Heart right ventricle (tissue), 16 donors: ENCODE measurements at places on chromosomes 6 and 20. TPM values are rescaled to one million over a fixed set of nuclear protein-coding genes. Genes with fewer than 3 reads are reported as not detected.

JPH2 gene
- 209 TPM for total RNA-seq

MPC1 gene
- 579 TPM for total RNA-seq

PI16 gene
- total RNA-seq: 11.1 TPM

CLVS2 gene
- 0.19 TPM for total RNA-seq

ACTR5 gene
- 2.8 TPM for total RNA-seq

SLC26A8 gene
- total RNA-seq: 0.09 TPM

DNA sequence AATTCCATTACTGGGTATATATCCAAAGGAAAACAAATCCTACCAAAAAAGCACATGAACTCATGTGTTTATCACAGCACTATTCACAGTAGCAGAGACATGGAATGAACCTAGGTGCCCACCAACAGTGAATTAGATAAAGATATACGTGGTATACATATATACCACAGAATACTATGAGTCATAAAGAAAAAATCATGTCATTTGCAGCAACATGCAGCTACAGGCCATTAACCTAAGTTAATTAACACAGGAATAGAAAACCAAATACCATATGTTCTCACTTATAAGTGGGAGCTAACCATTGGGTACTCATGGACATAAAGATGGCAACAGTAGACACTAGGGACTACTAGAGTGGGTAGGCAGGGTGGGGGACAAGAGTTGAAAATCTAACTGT is 4.2 kb downstream of the OR2B2 start:
- DNase-seq: no peak

DNA sequence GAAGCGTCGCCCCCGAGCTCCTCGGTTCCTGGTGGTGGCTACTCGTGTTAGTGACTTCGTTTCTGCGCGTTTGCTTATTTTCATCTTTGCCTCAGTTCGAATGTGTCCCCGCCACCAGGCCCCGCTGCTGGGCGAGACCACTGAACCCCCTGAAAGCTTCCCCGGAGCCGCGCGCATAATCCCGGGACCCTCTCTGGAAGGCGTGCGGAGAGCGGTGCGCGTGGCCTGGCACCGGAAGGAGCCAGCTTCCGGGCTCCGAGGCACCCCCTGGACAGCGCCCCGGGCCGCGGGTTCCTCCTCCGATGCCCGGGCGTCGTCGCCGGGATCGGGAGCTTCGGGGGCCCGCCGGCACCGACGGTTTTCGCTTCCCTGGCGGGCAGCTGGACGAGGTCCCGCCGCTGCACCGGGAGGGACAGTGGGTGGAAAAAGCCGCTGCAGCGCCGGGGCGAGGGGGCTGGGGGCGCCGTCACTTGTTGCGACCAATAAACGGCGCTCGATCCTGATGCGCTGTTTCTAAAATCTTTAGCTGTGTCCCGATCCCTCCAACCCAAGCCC is 643 bp upstream of the SLC35D3 start:
- DNase-seq: peak; percentile 14

DNA sequence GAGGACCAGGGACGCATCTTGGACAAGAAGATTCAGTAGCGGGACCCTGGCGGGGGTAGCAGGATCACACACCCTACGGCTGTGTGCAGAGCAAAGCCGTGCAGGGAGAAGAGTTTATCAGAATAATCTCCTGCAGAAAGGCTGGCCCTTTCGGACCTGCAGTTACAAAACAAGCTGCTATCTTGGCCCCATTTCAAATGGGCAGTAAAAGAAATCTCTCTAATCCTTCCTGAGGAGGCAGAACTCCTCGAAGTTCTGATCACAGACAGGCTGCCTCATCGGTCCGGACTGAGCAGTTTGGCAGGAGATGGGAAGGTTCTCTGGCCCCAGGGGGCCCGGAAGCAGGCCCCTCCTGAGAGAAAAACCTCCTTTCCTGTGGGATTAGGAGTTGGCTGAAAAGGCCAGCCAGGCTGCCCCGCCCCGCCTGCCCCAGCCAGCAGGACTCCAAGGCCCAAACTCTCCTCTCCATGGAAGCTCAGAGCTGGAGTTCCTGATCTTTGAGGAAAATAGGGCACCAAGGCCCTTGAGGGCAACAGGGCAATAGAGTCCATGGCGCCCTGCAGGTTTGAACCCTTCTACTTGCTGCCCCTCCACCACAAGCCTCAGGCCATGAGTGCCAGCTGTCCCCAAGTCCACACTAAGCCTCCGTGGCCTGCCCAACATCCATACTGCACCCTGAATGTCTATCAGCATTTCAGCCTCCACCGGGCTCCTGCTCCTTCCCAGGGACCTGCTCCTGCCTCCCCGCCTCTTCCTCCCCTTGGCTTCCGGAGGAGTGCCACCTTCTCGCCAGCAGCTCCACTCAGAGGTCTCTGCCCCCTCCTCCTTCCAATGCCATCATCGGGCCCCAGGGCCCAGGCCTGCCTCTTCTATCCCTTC is 141.3 kb downstream of the PREX1 start:
- peak; percentile 42 for DNase-seq

GRCh38 chr20:40522405-40522804 is 166.6 kb downstream of the MAFB start:
- DNase-seq: no peak

DNA sequence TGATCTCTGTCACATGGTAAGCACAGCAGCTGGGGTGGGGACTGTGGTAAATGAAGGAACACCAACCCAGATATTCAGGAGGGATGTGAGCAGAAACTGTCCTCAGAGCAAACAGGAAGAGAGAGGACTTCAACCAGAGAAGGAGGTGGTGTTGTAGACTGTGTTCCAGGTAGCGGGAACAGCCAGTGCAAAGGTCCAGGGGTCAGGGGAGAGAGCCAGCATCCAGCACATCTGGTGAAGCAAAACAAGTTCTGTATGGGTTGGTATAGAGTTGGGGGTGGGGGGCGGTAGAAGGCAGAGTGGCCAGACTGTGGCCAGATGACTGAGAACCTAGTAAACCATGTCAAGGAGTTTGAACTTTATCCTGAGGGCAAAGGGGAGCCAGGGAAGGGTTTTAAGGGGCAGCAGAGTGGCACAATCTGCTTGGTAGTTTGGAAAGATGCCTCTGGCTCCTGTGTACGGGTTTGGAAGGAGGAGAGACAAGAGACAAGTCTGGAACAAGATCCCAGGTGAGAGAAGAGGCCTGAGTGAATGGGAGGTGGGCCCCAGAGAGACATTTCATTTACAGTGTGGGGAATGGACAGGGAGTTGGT is 27.8 kb upstream of the TTPAL start:
- DNase-seq: no peak

- no peak for DNase-seq
Measured at GRCh38 chr20:39269493-39270217, 307.5 kb downstream of the DHX35 start.

DNA sequence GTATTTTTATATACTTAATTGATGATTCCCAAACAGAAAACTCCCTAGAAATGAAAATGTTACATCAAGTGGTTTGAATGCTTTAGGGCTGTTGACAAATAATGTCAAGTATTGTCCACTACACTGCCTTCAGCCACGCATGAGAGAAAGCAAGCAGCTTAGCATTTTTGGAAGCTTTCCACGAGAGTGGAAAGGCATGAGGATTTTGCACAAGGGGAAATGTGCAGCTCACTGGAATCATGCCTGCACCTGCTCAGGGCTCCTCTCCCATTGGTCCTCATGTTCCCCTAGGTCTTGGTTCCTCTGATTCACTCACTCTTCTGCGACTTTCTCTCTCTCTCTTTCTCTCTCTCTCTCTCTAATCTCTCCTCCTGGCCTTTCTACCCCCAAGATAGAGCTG is 439.5 kb upstream of the CDH4 start:
- no peak for DNase-seq

GRCh38 chr6:85676086-85676729 is 33.5 kb upstream of the SYNCRIP start:
- no peak for DNase-seq

DNA sequence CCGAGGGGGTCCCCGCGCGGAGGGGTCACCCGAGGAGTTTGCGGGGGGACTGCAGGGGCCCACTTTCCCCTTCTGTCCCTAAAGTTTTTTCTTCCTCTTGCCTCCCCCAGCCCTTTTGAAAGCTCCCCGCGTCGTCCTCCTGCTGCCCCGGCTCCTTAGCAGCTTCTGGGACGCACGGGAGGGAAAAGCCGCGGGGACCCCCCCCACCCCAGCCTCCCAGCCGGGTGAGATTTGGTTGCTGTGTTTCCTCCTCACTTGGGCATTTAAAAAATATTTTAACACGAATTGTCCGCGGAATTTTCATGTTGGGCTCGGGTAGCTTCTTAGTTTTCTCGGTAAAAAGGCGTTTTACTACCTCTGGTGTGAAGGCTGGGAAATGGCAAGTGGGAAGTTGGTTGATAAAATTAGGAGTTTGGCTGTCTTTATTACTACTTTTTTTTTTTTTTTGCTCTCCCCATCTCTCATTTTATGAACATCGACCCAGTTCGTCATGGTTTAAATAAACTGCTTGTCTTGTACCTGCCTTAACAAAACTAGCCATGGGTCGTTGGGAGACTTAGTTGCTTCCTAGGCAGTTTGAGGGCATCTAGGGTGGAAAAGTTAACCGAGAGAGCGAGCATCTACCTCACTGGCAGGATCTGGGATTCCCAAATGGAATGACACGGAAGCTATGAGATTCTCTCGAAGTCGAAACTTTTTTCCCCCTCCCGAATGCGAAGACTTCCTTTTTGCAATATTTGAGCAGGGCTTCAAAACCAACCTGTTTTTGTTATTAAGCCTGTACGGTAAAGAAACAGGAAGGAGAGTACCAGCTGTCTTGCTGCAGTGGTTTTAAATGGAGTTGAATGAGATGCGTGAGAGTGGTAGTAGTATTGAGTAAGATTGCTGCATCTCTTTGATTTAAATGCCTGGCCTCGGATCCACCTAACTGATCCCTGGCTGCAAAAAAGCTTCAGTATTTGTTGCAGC is 868 bp downstream of the NCOA3 start:
- peak; percentile 19 for DNase-seq

DNA sequence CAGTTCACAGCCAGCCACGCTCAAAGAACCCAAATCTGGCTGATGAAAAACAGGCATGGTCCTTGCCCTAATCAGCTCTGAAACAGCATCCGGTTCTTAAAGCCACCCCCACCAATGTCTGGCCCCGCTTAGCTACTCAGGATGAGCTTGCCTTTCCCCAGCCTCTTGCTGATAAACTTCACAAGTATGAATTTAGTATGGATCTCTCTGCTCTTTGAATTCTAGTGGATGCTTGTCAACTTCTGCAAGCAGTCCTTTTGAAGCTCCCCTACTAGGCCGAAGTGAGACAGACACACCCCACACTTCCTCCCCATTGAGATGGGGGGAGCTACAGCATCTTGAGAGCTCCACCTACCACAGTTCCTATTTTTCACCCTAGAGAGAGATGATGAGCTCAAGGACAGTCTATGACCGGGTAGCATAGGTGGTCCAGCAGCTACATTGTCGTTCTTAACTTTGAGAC is 36.7 kb downstream of the EBF4 start:
- DNase-seq: no peak

DNA sequence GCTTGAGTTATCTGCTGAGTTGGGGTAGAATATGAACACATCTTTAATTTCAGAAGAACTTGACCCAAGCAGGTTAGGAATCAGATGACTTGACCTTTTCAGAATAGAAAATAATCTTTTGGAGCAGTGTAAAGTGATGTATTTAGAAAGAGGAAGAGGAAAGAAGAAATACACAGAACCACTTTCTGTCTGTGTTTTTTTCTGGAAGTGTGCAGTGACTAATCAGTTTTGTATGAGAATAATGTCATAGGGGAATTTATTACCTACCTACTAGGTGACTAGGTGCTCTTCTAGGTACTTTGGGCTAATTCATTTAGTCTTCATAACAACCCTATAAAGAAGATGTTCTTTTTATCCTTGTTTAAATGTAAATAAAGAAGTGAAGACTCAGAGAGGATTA is 3.0 kb downstream of the PPP1R14C start:
- DNase-seq: no peak

DNA sequence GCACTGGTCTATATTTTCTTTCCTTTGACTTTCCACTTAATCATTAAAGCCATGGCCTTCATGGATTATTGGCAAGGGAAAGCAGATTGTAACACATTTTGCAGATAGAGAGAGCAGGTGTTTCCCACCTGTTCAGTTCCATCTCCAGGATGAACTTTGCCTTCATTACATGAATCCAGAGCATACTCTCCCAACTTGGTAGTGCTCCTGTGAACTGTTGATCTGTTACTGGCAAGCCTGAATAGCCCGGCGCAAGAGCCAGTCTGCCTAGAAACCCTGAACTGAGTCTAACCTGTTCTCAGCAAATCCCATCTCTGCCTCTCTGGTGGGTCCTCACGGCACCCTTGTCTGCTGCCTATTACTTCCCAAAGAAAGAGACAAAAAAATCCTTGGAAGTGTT is 210.3 kb downstream of the PLCB1 start:
- DNase-seq: no peak

GRCh38 chr20:31355981-31356380 is 12.4 kb upstream of the DEFB118 start:
- DNase-seq: no peak

- no peak for DNase-seq
Measured at GRCh38 chr20:46111028-46111835, 6.9 kb upstream of the CD40 start.

DNA sequence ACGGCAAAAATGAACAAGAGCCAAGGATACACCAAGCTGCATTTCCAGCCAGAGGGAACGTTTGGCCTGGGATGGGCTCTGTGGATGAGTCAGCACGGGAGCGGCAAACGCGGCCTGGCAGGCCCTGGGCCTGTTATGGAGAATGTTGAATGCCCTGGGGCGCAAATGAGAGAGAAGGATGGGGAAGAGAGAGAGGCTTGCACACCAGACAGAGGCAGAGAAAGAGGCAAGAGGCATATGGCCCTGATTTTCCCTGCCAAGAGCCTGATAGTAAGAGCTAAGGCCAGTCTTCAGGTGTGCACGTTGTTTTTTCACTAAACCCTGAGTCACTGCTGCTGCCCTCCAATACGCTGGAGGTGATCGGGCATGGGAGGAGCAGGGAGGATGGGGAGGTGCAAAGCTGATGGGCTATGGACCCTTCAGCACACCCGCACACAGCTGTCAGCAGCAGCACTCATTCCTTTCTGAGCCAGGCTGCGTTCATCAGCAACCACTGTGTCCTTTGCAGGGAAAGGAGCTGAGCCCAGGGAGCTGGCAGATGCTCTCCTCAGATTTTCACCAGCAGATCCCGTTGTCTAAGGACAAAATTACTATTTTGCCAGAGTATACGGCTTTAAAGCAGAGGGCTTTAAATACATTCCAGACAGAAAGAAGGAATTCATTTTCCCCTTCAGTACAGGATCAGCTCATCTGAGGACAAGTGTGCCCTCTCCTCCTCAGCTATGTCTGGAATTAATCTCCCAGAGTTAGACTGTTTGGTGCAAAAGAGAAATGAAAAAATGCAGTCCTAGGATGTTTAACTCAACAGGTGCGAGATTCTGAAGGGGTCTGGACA is 61.7 kb upstream of the SLC22A23 start:
- no peak for DNase-seq

GRCh38 chr20:41183391-41183790 is 46.0 kb downstream of the PLCG1 start:
- no peak for DNase-seq

DNA sequence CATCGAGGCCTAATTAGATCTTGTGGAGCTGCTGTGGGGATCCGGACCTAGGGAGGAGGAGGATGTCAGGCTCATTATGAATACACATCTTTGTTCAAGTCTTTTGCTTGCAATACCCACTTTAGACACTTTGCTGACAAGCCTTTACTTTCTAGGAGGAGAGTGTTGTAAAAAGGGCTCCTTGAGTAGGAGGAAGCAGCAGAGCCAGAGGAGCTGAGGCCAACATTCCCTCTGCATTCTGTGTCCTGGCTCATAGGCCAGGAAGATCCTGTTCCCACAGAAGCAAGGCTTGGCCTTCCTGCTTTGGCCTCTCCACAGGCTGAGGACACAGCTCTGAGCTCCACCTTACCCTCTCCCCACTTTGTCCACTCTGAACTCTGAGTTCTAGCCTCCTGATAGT is 67.1 kb downstream of the TPD52L1 start:
- DNase-seq: peak; percentile 17
